Ovary (tissue), 10 donors: ENCODE measurements at places on chromosomes 5 and 9. TPM values are rescaled to one million over a fixed set of nuclear protein-coding genes. Genes with fewer than 3 reads are reported as not detected.

Gene PCDHGA12
- 10.4 TPM for total RNA-seq

Gene SVEP1
- total RNA-seq, result 5.1 TPM

Gene CTXN3
- total RNA-seq, result not detected

GRCh38 chr9:13857521-13857920 lies 456.4 kb downstream of the NFIB start:
- H3K36me3 ChIP-seq, result no peaks in the 10 kb centered on the region
- no peak overlapping the region for H3K27ac ChIP-seq
- DNase-seq, result no peak
- H3K4me1 ChIP-seq, result peaks cover under 1% of the 10 kb centered on the region
- H3K27me3 ChIP-seq, result no peaks in the 10 kb centered on the region

Gene NR2F1-AS1
- 32.2 TPM for total RNA-seq

DNA sequence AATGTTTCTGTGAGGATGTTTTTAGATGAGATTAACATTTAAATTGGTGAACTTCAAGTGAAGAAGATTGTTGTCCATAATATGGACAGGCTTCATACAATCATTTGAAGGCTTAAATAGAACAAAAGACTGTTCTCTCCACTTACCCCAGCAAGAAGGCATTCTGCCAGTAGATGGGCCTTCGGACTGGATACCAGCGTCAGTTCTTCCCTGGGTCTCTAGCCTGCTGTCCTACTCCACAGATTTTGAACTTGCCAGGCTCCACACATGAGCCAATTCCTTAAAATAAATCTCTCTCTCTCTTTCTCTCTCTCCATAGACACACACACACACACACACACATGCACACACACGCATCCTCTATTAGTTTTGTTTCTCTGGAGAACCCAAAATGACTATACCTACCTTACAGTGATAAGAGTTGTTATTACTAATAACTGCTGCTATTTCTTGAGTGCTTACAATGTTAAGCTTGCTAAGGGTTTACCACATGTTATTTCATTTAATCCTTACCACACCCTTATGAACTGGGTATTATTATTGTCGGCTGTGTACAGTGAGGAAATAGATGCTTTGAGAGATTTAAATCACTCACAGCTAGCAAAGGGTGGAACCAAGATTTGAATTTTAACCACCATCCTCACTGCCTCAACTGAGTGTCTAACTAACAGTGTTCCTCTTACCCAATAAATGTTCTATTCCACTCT lies 19.8 kb upstream of the IQGAP2 start:
- H3K4me1 ChIP-seq, result no peaks in the 10 kb centered on the region
- DNase-seq, result no peak
- H3K27me3 ChIP-seq, result no peaks in the 10 kb centered on the region
- H3K4me3 ChIP-seq, result no peak overlapping the region
- no peaks in the 10 kb centered on the region for H3K36me3 ChIP-seq
